Tongue (tissue), 3 donors: ENCODE measurements at places on chromosomes 16 and 17. TPM values are rescaled to one million over a fixed set of nuclear protein-coding genes. Genes with fewer than 3 reads are reported as not detected.
A peak's percentile ranks its signal among the peaks of the same experiment; 100 is the strongest.

DNA sequence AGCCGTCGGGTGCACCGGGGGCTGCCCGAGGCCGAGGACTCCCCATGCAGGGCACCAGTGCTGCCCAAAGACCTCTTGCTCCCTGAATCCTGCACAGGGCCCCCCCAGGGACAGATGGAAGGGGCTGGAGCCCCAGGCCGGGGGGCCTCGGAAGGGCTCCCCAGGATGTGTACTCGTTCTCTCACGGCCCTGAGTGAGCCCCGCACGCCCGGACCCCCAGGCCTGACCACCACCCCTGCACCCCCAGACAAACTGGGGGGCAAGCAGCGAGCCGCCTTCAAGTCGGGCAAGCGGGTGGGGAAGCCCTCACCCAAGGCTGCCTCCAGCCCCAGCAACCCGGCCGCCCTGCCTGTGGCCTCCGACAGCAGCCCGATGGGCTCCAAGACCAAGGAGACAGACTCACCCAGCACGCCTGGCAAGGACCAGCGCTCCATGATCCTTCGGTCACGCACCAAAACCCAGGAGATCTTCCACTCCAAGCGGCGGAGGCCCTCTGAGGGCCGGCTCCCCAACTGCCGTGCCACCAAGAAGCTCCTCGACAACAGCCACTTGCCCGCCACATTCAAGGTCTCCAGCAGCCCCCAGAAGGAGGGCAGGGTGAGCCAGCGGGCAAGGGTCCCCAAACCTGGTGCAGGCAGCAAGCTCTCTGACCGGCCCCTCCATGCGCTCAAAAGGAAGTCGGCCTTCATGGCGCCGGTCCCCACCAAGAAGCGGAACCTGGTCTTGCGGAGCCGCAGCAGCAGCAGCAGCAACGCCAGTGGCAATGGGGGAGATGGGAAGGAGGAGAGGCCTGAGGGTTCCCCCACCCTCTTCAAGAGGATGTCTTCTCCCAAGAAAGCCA, 40.6 kb downstream of the SREBF1 start:
- no peak for DNase-seq

DNA sequence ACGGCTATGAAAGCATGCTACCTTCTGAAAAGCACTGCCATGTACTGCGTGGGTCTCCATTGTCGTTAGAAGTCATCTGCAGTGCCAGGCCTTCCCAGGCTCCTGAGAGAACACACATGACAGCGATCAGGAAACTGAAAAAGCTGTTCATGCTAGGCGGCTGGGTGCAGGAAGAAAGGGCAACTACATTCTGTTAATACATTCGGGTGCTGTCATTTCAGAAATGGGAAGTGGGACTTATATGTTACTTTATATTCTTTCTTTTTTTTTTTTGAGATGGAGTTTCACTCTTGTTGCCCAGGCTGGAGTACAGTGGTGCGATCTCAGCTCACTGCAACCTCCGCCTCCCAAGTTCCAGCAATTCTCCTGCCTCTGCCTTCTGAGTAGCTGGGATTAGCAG, 19.9 kb downstream of the CFAP20 start:
- DNase-seq, result no peak

- DNase-seq, result no peak
Observed at GRCh38 chr16:3051494-3051893, 5.1 kb downstream of the MMP25 start.

- DNase-seq, result no peak
Observed at GRCh38 chr17:74619077-74619673, 4.4 kb downstream of the CD300E start.

DNA sequence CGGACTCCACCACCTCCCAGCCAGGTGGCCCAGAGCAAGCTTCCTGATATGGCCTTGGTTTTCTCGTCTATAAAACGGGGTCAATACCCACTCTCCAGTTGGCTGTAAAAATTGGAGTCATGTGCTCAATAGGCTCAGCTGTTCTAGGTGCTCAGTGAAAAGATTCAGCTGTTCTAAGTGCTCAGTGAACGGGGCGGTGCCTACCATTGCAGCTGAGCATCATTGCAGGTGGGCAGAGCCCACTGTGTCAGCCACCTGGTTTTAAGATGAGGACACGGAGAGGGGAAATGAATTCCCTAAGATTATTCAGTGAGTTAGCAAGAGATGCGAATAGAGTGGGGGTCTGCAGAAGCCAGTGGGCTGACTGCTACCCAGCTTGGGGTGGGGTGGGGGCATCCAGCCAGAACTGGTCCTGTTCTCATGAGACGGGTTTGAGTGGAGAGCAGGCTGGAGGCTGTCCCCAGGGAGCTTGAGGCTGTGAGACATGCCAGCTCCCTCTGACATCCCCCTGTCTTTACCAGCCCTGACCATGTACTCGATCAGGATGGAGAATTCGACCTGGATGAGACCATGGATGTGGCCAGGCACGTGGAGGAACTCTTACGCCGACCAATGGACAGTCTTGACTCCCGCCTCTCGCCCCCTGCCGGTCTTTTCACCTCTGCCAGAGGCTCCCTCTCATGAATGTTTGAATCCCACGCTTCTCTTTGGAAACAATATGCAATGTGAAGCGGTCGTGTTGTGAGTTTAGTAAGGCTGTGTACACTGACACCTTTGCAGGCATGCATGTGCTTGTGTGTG, 21.9 kb downstream of the STAT5A start:
- DNase-seq, result peak; percentile 21

The NRN1L gene
- not detected for total RNA-seq

DNA sequence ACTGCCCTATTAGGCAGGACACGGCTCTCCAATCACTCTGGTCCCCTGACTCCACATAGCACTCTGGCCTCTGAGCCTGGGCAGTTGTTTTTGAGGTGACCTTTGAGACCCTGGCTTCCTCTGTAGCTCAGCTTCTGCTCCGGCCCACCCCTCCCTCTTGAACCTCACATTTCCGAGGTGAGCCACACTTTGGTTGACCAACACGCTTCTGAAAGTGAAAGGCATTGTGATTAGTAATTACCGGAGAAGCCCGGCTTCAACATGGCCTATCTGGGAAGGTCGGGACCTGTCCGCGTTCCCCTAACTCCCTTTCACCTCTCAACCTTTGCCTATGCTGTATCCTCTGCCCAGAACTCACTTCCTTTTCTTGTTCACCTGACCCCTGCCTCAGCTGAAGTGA, 10.3 kb upstream of the ITGAX start:
- DNase-seq, result no peak

The ESRP2 gene
- total RNA-seq, result 8.7 TPM

The BHLHA9 gene
- total RNA-seq, result not detected

GRCh38 chr17:40323391-40324381, 14.7 kb downstream of the RARA start:
- DNase-seq, result peak; percentile 70
